ENCODE measurements at places on chromosomes 13 and 19.

GRCh38 chr19:16296713-16297112 is 27.9 kb upstream of the KLF2 start:
- no peak for DNase-seq

GRCh38 chr19:29328586-29328985 is 115.6 kb upstream of the UQCRFS1 start:
- DNase-seq: no peak

DNA sequence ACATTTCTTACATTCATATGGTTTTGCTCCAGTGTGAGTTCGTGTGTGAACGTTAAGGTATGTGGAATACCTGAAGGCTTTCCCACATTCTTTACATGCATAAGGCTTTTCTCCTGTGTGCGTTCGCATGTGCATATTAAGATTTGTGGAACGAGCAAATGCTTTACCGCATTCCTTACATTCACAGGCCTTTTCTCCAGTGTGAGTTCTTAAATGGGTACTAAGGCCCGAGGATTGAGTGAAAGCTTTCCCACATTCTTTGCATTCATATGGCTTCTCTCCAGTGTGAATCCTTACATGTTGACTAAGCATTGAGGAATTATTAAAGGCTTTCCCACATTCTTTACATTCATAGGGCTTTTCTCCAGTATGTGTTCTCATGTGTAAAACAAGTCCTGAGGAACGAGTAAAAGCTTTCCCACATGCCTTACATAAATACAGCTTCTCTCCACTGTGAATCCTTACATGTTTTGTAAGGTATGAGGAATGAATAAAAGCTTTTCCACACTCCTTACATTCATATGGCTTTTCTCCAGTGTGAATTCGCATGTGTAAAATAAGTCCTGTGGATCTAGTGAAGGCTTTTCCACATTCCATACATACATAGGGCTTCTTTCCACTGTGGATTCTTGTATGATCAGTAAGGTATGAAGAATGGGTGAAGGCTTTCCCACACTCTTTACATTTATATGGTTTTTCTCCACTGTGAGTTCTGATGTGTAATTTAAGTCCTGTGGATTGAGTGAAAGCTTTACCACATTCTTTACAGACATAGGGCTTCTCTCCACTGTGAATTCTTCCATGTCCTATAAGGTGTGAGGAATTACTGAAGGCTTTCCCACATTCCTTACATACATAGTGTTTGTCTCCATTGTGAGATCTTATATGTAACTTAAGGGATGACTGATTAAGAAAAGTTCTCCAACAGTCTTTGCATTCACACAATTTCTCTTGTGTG is 10.7 kb downstream of the ZNF846 start:
- DNase-seq: no peak

GRCh38 chr19:14182476-14182875 is 23.5 kb downstream of the ADGRL1 start:
- no peak for DNase-seq

DNA sequence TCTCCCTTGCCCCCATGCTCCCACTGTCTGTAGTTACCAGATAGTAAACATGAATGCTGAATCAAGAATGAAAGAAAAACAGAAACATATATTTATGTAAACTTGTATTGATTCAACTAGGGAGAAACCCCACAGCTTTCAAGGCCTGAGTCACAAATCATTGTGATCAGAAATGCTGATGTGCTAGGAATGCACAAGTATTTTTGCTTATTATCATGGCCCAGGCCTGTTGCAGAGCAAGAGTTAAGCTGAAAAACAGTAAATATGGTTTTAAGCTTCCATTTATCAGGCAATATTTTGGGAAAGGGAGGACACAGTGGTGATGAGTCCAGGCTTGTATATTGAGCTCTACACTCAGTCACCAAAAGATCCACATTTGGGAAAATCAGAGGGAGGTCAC is 669.6 kb downstream of the DIAPH3 start:
- DNase-seq: no peak

Measured in stimulated activated CD4-positive, alpha-beta T cell treated with anti-CD3 and anti-CD28 coated beads, Interleukin-12 subunit alpha, Interleukin-12 subunit beta, amount 100 ng/mL, for 48 hours (primary cell).